Ascending aorta (tissue), 2 donors: ENCODE measurements at places on chromosomes 3 and 15.

- no peaks in the 10 kb centered on the region for H3K27me3 ChIP-seq
- no peak overlapping the region for H3K27ac ChIP-seq
- no peak overlapping the region for H3K4me3 ChIP-seq
- no peak for DNase-seq
- no peaks in the 10 kb centered on the region for H3K4me1 ChIP-seq
Observed at GRCh38 chr3:148932972-148933371, 58.4 kb upstream of the GYG1 start.

DNA sequence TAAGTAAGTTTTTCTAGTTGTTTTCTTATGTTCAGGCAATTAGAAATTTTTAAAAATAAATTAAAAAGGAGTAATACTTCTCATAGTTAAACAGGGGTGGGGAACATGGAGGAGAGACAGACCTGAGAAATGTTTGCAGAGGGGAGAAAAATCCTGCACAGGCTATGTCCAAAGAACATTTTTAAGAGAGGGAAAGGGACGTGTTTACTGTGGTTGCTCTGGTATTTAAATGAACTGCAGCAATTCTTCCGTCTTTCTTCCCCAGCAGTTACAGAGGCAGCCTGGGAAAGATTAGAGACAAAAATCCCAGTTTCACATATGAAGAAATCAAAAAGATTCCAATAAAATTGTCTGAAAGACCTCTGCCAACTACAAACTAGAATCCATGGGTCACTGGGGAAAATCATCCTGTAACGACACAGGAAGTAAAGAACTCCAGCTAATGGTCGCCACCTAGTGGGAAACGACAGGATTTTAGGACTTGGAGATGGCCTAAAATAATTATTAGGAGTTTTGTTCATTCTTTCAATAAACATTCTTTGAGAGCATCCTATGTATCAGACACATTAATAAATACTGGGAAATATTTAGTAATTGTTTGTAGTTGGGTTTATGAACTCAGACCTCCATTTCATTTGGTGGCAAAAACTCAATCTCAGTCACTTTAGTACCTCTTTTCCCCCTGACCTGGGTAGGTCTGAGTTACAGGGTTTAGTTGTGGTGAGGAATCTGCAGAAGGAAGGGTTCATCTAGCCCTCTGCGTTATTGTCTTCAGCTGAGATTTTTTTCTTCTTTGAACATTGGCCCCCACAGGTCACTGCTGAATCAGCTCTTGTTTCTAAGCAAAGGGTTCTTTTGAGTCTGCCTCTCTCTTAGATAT is 69.9 kb upstream of the GOLIM4 start:
- H3K27ac ChIP-seq = no peak overlapping the region
- no peaks in the 10 kb centered on the region for H3K4me1 ChIP-seq
- H3K4me3 ChIP-seq = no peak overlapping the region
- DNase-seq = peak; percentile 77
- H3K27me3 ChIP-seq = no peaks in the 10 kb centered on the region
- H3K36me3 ChIP-seq = no peaks in the 10 kb centered on the region

- no peaks in the 10 kb centered on the region for H3K4me1 ChIP-seq
- H3K27ac ChIP-seq = peak overlapping the region; percentile 87
- no peaks in the 10 kb centered on the region for H3K36me3 ChIP-seq
Observed at GRCh38 chr3:126288314-126288713, 68.9 kb downstream of the KLF15 start.

DNA sequence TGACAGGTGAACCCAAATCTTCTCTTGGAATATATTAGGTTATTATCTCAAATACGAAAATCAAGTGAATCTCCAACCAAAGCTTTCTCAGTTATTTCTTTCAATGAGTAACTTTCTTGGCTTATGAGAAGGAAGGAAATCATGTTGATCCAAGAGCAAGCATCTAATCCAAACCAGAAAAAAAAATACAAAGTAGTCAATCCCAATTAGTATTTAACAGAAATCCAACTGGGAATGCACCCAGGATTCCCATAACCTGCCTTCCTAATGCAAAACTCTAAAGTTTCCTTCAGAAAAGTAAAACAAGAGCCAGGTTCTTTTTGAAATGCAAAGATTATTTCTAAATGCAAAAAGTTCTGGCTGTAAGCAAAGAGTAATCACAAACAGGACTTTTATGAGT is 289.3 kb downstream of the SHOX2 start:
- no peak overlapping the region for H3K27ac ChIP-seq
- no peaks in the 10 kb centered on the region for H3K36me3 ChIP-seq
- no peak for DNase-seq
- no peaks in the 10 kb centered on the region for H3K27me3 ChIP-seq
- no peak overlapping the region for H3K4me3 ChIP-seq

DNA sequence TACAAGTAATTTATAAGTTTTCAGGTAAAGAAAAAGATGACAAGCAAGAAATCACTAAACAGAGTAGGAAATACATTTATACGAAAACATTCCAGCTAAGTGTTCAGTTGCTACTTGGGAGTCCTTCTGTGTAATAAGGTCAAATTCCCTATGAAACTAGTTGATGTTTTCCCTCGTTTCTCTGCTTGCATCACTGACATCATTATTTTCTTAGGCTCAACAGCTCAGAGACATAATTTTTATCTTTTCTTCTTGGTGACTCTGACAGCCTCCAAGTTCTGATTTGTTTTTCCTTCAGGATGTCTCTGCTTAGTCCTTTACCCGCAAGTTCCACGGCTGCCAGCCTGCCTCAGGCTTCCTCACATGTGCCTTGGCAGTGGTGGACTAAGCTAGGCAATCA is 173.6 kb downstream of the P3H2 start:
- H3K27me3 ChIP-seq = no peaks in the 10 kb centered on the region
- no peaks in the 10 kb centered on the region for H3K4me1 ChIP-seq

- no peaks in the 10 kb centered on the region for H3K36me3 ChIP-seq
- no peaks in the 10 kb centered on the region for H3K4me1 ChIP-seq
- DNase-seq = no peak
- no peaks in the 10 kb centered on the region for H3K27me3 ChIP-seq
Observed at GRCh38 chr15:73017987-73018386, 34.3 kb upstream of the NEO1 start.

DNA sequence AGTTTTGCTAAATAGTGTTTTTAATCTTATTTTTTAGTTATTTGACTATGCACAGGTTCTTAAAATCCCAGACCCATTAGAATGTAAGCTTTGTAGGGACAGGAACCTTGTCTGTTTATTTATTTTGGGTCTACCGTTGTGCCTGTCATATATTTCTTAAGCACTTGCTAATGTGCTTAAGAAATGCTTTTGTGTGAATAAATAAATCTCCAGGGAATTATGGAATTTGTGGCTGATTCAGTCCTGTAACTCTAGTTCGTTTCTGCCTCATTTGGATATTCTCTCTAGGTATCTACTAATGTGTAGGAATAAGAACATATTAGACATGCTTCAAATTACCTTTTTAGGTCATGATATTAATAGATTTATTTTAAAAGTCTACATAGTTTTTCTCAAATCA is 161.6 kb downstream of the LPP start:
- H3K4me3 ChIP-seq = no peak overlapping the region
- H3K27me3 ChIP-seq = no peaks in the 10 kb centered on the region
- peaks cover 6% of the 10 kb centered on the region for H3K36me3 ChIP-seq
- H3K27ac ChIP-seq = peak overlapping the region; percentile 67

GRCh38 chr3:38382506-38383080 is 36.0 kb downstream of the XYLB start:
- no peaks in the 10 kb centered on the region for H3K36me3 ChIP-seq
- H3K27ac ChIP-seq = no peak overlapping the region
- no peak for DNase-seq
- no peaks in the 10 kb centered on the region for H3K27me3 ChIP-seq
- H3K4me3 ChIP-seq = no peak overlapping the region

- H3K27ac ChIP-seq = no peak overlapping the region
- no peak overlapping the region for H3K4me3 ChIP-seq
- no peaks in the 10 kb centered on the region for H3K27me3 ChIP-seq
- no peaks in the 10 kb centered on the region for H3K4me1 ChIP-seq
Observed at GRCh38 chr3:52792413-52792812, 2.2 kb upstream of the ITIH3 start.

DNA sequence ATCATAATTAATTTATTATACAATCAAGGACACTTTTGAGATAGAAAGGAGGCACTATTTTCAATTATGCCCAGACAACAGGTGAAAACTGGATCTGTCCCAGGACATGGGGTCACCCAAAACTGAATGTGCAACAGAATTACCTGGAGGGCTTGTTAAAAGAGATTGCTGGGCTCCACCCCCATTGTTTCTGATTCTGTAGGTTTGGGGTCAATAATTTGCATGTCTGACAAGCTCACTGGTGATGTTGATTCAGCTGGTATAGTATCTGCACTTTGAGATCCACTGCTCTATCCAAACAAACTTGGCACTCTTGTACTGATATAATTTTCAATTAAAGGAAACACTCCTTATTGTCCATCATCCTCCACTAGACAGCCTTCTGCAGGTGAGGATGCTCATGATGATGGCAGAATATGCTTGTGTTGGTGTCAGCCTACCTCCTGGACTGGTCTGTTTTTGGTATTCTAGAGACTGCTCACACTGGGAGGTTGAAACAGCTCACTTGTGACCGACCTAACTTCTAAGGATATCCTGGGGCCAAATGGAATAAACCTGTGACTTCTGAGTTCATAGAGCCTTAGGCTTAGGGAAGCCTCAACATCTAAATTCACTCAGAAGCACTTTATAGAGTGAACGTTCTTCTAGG is 2.2 kb downstream of the P2RY14 start:
- no peaks in the 10 kb centered on the region for H3K36me3 ChIP-seq
- no peak overlapping the region for H3K27ac ChIP-seq
- H3K4me1 ChIP-seq = no peaks in the 10 kb centered on the region
- no peaks in the 10 kb centered on the region for H3K27me3 ChIP-seq
- H3K4me3 ChIP-seq = no peak overlapping the region
- no peak for DNase-seq

DNA sequence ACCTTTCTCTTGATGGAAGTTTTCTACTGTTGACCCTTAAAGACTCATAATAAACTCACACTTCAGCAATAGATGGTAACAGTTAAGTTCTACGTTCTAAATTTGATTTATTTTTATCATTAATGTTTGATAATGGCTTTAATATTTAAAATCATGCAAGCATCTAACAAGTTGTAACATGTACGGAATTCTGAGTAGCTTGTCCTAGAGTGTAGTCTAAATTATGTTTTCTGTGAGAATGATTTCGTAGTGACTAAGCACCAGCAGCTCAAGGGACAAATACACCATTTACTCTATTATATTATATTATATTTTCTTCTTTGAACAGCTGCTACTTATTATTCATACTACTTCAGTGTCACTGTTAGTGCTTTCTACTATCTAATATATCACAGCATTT is 345.6 kb downstream of the NLGN1 start:
- no peaks in the 10 kb centered on the region for H3K36me3 ChIP-seq
- no peak for DNase-seq
- H3K4me3 ChIP-seq = peak overlapping the region; percentile 39
- no peaks in the 10 kb centered on the region for H3K4me1 ChIP-seq

GRCh38 chr15:74311734-74312444 is 55.6 kb downstream of the CYP11A1 start:
- no peak overlapping the region for H3K27ac ChIP-seq
- H3K4me3 ChIP-seq = no peak overlapping the region
- no peaks in the 10 kb centered on the region for H3K27me3 ChIP-seq
- no peaks in the 10 kb centered on the region for H3K36me3 ChIP-seq
- no peak for DNase-seq
- peaks cover 8% of the 10 kb centered on the region for H3K4me1 ChIP-seq

GRCh38 chr3:111045564-111045963 is 26.1 kb upstream of the NECTIN3 start:
- no peaks in the 10 kb centered on the region for H3K36me3 ChIP-seq
- H3K4me3 ChIP-seq = no peak overlapping the region
- H3K27ac ChIP-seq = no peak overlapping the region
- H3K4me1 ChIP-seq = no peaks in the 10 kb centered on the region
- no peak for DNase-seq
- no peaks in the 10 kb centered on the region for H3K27me3 ChIP-seq

DNA sequence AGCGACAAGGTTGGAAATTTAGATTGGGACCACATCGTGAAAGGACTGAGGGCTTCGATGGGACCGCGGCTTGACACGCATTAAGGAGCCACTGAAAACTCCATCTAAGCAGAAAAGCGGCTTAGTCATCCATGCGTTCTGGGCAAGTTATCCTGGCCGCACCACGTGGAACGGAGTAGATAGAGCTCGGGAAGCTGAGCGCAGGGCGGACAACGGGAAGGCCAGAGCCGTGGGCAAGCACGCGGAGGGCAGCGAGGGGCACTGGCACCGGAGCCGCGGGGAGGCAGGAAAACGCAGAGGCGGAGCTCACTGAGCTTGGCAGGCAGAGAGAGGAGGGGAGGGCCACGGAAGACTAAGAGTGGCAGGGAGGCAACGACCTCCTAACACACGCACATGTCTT is 61.3 kb upstream of the VGLL4 start:
- peaks cover 25% of the 10 kb centered on the region for H3K36me3 ChIP-seq
- H3K4me1 ChIP-seq = no peaks in the 10 kb centered on the region
- no peak overlapping the region for H3K4me3 ChIP-seq

DNA sequence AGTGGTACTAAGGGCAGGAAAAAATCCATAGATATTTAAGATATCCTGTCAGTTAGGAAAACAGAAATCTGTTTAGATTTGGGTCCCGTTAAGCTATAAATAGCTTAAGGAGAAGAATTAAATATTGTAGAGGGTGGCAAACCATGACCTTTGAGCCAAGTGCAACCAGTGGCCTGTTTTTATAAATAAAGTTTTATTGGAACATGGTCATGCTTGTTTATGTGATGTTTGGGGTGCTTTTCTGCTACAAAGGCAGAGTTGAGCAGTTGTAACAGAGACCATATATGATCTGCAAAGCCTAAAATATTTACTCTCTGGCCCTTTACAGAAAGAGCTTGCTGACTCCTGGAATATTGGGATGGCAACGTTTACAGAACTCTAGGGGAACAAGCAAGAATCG is 66.3 kb downstream of the SQOR start:
- H3K4me1 ChIP-seq = peaks cover 4% of the 10 kb centered on the region
- no peaks in the 10 kb centered on the region for H3K36me3 ChIP-seq
- no peak for DNase-seq

DNA sequence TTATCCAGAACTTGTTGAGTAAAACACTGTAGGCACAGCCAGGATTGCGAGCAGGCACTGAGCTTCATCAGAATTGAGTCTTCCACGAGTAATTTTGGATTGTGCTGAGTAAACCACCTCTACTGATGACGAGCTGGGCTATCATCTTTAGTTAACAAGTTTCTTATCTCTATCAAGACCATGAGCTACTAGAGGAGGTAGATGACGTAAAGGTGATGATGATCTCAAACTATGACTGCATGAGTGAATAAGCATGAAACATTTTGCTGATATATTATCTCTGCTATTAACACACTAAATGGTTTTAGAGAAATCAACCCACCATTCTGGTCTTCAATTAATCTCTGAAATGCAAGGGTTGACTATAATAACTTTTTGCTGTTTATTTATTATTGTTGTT is 506.0 kb downstream of the GBE1 start:
- no peaks in the 10 kb centered on the region for H3K4me1 ChIP-seq
- no peak overlapping the region for H3K4me3 ChIP-seq
- H3K27me3 ChIP-seq = no peaks in the 10 kb centered on the region
- H3K27ac ChIP-seq = no peak overlapping the region
- no peaks in the 10 kb centered on the region for H3K36me3 ChIP-seq
- DNase-seq = no peak
